ENCODE measurements at places on chromosomes 5 and 9.

GRCh38 chr5:83645936-83646335 lies 74.7 kb downstream of the HAPLN1 start:
- DNase-seq: no peak

GRCh38 chr5:175826980-175827379 lies 44.4 kb upstream of the CPLX2 start:
- no peak for DNase-seq

DNA sequence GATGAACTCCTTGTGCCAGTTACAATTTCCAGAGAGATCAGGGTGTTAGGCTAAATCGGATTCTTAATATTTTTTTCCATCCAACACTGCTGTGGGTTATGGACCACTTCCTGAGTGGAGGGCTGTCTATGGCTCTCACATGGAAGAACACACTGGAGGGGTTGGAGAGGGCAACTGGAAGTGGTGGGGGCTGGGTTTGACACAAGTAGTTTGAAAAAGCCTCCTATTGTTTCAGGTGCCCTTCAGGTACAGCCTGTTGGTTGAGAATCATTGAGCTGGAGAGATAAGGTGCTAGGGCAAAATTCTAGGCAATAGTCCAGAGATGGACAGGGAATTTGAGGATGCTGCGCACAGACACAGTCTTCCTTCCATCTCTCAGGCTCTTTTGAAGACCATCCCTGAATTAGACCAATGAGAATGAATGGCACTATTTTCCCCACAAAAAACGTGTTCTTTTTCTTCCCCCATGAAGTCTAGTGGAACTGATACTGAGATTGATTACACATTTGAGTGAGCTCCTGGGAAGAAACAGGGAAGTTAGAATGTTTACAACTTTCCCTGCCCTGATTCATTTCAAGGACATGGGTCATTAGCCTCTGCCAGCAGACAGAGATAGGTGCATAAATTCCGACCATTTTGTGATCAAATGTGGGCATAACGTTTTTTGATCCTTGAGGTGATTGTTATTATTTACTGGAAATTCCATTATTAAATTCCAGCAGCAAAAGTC lies 87.7 kb downstream of the ACER2 start:
- no peak for DNase-seq

DNA sequence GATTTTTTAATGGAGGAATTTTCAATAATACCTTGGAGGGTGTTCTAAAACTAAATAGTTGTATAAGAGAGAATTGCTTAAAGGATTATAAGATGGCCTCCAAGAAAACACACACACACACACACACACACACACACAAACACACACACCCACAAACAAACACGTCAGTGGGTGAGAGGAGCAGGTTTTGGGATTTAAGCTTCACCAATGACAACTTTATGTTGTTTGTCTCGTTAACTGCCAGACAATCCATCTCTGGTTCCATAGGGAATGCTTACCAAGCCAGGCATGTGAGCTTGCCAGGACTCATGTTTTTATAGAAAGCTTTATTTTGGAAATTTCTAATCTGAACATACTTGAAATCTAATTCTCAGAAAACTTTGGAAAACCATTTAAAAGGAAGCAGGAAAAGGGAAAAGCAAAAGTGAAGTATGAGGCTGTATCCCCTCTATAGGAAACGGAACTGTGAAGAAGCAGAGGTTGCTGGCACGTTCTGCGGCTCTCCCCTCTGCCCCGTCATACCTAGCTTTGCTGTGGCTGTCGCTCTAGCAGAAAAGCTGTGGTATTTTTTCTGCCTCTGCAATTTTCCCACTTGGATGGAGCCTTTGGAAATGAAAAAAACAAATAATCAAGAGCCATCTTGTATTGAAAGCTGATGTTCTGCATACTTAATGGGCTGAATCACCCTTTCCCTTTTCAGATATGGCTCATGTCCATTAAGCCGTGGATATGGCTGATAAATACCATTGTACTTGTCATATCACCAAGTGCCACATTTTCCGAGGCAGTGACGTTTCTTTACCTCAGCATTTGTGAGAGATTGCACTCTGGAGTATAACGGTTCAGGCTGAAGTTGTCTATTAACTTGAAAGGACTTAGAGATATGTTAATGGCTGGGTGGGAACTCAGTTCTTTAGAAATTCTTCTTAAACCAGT lies 112.7 kb downstream of the NTRK2 start:
- DNase-seq: no peak

GRCh38 chr9:34994260-34994899 lies 4.8 kb downstream of the DNAJB5 start:
- DNase-seq: no peak

DNA sequence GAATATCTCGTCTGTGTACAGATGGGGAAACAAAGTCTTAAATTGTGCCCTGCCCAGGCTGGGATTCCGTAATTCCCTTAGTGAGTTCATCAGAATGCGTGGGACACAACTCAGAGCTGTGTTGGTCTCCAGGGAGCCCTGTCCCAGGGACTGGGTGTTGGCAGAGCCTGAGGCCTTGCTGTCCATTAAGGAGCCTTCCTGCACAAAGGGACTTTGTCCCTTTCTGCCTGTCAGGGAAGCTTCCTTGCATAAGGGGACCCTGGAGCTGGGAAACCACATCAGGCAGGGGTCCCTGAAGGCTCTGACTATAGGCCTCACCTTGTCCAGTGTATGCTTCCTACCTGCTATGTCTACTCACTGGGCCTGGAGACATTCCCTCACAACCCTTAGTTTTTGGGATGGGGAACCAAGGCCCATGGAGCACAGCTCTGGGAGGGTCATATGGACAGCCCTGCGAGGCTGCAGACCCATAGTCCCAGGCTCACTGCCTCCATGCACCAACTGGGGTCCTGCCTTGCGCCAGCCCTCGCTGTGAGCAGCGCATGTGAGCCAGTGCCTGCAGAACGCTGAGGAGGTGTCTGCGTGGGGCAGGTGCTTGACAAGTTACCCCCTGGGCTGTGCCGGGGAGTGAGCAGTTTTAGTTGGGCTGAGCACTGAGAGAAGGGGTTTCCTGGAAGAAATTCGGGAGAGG lies 1.6 kb downstream of the CARD19 start:
- DNase-seq: no peak

DNA sequence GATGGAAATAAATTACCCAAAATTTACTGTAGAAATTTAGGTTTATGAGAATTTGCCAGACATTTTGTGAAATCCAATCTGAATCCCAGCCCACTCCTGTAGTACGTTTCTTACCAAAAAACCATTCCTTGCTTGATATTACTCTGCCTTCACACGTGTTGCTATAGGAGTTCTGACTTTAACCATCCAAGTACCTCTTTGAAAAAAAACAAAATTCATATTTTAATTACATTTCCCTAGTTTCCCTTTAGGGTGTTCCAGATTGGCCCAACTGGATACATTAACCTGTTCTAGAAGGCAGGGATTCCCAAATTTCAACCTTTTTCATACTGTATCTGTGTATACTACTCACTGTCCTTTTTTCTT lies 1.4 kb upstream of the PJA2 start:
- no peak for DNase-seq

DNA sequence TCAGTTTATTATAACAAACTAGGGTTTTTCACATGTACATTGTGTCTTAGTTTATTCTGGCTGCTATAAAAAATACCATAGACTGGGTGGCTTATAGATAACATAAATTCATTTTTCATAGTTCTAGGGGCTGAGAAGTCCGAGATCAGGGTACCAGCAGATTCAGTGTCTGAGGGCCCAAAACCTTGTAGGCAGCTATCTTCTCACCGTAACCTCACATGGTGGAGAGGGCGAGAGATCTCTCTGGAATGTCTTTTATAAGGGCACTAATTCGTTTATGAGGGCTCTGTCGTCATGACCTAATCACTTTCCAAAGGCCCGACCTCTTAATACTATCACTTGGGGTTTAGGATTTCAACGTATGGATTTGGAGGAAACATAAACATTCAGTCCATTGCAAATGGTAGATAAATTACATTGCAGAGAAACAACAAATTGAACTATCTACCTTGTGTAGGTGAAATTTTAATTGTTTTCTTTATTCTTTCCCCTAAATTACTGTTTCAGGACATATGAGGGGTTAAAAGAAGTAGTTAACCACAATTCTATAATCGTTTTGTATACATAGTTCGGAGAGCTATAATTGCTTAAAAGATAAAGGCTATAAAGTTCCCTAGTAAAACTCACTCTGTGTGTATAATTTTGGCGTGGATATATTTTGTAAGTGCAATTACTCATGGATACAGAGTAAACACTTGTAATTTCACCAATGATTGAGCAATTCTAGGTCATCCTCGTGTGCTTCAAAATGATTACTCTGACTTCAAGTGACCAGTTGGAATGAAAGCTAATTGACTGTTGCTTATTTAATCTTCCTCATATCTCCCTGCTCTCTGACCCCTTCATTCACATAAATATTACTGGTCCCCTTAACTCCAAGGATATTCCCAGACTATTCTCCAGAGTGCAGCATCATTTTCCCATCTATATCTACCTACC lies 247.5 kb upstream of the TMEM161B start:
- DNase-seq: no peak

GRCh38 chr5:68329554-68330255 lies 114.1 kb downstream of the PIK3R1 start:
- no peak for DNase-seq

GRCh38 chr5:57319628-57320027 lies 145.8 kb downstream of the GPBP1 start:
- no peak for DNase-seq

- no peak for DNase-seq
Observed at GRCh38 chr9:76181020-76181641, 213.1 kb downstream of the RFK start.

DNA sequence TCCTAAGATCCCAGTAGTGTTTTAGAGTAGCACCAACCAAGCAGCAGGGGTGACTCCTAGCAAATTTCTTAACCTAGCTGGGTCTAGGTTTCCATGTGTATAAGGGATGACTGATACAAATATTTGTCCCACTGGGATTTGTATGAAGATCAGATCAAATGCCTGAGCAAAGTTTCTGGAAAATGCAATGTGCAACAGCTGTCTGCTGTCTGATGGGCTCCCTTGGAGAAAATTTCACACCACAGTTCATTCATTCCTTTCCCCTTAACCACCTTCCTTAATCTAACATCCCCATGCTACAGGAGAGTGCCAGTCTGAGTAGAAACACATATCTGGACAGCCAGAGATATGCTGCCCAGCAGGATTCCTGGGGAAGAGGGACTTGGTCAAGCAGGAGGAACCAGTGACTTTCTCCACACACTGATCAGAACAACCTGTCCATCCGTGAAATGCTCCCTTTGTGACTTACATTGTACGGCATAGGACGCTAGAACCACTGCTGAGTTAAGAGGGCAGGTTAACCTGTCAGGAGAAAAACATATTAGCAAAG lies 53.3 kb downstream of the PTPN3 start:
- DNase-seq: no peak

GRCh38 chr5:131109540-131110255 lies 55.4 kb downstream of the HINT1 start:
- no peak for DNase-seq

GRCh38 chr9:82273121-82273520 lies 284.5 kb downstream of the SPATA31D1 start:
- DNase-seq: no peak

DNA sequence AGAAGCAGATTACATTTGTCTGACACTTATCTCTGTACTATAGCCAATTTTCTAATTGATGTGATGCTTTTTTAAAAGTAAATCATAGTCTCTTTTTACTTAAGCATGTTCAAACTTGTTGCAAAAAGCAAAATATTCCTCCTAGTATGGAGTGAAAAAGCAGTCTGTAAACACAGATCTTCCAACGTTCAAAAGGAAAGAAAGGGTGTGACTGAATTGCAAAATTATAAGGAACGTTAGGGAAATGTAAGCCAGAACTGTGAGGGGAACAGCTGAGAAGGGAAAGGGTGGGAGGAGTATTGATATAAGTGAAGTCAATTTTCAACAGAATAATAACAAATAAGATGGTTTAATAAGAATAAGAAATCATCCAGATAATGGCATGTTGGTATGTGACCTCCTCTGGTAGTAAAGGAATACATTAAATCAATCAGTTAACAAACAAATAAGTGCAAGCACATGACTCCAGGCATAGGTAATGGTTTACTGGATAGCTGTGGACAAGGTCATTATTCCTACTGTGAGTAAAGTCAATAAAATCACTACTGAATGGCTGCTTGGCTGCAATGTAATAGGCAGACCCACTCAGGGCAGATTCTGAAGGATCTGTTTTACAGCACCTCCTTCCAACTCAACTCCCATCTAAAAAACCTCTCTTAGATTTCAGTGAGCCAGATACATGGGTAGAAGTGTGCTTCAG lies 239.1 kb upstream of the NMUR2 start:
- no peak for DNase-seq

DNA sequence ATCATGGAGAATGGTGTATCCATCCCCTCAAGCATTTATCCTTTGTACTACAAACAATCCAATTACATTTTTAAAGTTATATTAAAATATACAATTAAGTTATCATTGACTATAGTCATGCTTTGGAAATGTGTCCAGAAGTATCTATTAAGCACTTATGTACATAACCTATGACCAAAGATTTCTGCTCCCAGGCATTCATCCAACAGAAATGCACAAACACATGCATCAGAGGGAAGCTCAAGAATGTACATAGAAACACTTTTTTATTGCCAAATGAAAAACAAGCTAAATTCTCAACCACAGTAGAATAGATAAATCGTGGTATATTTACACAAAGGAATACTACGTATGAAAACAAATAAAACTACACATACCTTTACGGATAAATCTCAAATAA lies 700.5 kb upstream of the ZNF608 start:
- DNase-seq: no peak

DNA sequence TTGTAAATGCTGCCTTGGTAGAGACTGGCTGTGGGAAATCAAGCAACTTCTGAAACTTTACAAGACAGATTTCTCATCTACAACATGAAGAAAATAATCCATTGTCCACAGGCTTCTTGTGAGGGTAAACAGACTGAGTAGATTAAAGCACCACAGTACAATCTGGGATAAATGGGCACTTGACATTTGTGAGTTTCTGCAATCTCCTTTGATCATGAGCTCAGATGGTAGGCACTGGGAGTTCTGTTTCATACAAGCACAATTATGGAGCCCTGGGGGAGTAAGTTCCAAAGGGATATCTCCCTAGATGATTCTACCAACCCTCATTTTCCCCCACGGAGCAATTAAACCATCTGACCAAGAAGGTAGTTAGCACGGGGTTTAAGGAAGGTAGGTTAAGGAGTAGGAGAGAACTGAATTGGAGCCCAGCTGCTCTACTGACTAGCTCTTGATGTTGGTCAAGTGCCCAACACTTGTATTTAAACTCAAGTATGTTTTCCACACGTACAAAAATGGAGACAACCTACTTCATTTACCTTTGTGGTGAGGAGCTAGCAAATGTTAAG lies 479.5 kb upstream of the TNC start:
- no peak for DNase-seq

All from stimulated activated CD8-positive, alpha-beta memory T cell treated with anti-CD3 and anti-CD28 coated beads, Interleukin-4, amount 100 ng/mL, for 1 hour (primary cell).